ENCODE measurements at places on chromosomes 3 and 15. TPM values are rescaled to one million over a fixed set of nuclear protein-coding genes. Genes with fewer than 3 reads are reported as not detected.

DNA sequence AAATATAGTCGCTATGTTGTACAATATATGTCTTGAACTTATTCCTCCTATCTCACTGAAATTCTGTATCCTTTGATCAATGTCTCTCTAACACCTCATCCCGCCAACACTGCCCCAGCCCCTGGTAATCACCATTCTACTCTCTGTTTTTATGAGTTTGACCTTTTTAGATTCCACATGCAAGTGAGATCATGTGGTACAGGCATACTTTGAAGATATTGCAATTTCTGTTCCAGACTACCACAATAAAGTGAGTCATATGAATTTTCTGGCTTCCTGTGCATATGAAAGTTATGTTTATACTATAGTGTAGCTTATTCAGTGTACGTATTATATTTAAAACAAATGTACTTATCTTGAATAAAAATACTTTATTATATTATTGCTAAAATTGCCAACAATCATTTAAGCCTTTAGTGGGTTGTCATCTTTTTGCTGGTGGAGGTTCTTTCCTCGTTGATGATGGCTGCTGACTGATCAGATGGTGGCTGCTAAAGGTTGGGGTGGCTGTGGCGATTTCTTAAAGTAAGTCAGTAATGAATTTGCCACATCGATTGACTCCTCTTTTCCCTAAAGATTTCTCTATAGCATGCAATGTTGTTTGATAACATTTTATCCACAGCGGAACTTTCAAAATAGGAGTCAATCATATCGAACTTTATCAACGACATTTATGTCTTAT is 257.2 kb downstream of the NFKBIZ start:
- DNase-seq = no peak

DNA sequence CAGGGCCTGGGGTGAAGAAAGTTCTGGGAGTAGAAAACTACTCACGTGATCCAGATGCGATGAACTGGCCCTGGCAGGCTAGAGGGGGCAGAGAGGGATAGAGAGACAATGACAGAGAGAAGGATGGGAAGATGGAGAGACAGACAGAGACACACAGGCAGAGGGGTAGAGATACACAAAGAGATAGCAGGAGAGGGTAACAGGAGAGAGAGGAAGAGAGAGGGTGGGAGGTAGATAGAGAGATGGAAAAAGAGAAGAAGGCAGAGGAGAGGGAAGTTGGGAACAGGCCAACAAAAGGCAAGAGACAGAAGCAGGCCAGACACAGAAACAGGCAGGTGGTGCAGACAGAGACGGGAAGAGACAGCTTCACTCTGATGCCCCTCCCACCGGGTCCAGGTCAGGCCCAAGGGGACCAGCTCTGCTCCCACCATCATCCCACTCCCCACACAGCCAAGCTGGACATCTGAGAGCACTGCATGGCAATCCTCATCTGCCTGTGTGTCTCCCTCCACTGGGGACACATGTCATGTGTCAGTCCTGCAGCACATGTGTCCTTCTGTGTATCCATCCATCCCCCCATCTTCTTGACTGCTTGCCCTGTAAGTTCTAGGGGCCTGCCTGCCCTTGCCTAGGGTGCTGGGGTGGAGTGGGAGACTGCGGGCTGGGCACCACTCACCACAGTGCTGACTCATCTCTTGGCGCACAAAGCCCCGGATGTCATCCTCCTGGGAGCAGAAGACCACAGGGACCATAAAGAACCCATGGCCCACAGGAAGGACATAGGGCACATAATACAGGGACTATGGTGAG is 2.2 kb upstream of the UCN2 start:
- DNase-seq = no peak

DNA sequence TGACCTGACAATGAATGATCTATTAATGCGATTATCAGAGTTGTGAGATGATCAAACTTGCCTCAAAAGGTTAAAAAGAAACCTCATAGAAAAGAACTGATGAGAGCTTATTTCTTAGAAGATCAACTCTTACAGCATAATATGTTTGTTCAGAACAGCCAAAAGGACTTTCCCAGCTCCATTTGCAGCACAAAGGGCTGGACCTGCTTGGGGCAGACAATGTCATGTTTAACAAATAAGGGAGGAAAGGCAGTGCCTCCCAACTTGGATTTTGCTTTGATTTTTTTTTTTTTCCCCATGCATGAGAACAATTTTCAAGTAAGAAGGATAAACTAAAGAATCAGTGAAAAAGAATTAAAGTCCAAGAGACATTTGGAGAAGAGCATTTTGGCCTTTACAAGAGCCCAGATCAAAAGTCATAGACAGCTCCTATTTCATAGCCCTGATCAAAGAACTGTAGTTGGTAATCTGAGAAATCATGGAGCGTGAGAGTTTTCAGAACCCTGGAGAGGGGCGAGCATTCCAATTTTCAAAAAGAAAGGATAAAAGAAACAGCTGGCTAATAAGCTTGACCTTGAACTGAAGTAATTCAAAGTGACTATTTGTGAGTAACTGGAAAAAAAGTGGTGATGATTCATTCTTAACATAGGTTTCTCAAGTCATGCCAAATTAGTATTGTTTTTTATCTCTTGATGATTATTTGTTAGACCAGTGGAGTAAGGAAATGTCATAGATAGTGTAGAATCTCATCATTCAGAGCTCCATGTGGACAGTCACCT is 136.0 kb upstream of the CFAP20DC start:
- DNase-seq = no peak

- no peak for DNase-seq
Observed at GRCh38 chr3:3227640-3228039, 48.1 kb upstream of the CRBN start.

- no peak for DNase-seq
Observed at GRCh38 chr3:173599673-173600072, 202.1 kb downstream of the NLGN1 start.

- no peak for DNase-seq
Observed at GRCh38 chr3:77370413-77370812, 330.5 kb downstream of the ROBO2 start.

- DNase-seq = no peak
Observed at GRCh38 chr3:99865321-99865720, 47.7 kb downstream of the CMSS1 start.

GRCh38 chr15:43908516-43909050 is 81.8 kb downstream of the WDR76 start:
- no peak for DNase-seq

DNA sequence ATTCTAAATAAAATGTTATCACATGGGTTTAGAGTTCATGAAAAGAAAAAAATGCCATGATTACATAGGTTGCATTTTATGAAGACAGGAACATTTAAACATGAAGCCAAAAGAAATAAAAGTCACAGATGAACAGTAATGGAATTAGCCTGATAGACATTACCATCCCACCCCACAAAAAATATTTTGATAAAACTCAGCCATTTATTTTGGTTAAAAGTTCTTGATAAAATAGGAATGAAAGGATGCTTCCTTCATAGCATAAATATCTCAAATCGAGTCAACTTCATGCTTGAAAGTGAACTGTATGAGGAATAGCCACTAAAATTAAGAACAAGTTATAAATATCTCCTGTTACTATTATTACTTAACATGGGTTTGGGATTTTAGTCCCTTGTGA is 101.9 kb upstream of the TMC3 start:
- no peak for DNase-seq

GRCh38 chr3:87855616-87856015 is 203.2 kb downstream of the CGGBP1 start:
- no peak for DNase-seq

DNA sequence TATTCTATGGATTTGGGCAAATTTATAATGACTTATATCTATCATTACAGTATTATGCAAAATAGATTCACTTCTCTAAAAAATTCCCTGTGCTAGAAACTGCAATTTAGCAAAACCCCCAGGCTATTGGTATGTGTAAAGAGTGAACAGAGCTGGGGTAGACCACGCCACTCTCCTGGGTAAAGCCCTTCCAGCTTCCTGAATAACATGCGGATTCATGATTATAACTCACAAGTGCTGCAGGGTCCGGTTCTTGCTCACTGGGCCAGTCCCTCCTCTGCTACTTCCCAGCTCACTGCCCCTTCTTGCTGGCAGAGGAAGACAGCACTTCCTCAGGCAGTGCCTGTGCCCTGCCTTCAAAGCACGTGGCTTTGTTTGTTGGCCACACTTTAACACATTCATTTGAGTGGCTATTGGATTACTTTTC is 4.1 kb downstream of the CD80 start:
- no peak for DNase-seq

DNA sequence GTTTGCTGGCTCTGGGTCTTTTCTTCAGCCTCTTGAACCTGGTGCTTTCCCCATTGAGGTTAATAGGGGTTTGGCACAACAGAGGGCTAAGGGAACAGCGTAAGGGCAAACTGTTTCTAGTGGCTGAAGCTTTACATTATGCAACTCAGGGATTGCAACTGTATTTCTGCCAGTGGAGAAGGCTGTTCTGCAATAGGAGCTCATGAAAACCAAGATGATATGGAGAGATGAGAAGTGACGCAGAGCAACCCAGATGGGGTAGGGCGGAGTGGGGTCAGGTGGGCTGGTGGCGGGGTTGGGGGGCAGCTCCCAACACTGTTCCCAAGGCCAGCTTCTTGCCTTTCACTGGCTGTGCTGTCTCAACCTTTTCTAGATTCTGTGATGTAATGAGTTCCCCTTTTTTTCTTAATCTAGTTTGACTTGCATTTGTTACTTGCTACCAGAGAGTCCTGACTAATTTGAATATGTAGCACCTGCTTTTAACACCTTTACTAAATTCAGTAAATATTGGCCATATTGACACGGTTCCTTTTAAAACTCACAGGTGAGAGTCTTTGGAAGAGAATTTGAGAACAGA is 7.2 kb downstream of the GXYLT2 start:
- DNase-seq = no peak

DNA sequence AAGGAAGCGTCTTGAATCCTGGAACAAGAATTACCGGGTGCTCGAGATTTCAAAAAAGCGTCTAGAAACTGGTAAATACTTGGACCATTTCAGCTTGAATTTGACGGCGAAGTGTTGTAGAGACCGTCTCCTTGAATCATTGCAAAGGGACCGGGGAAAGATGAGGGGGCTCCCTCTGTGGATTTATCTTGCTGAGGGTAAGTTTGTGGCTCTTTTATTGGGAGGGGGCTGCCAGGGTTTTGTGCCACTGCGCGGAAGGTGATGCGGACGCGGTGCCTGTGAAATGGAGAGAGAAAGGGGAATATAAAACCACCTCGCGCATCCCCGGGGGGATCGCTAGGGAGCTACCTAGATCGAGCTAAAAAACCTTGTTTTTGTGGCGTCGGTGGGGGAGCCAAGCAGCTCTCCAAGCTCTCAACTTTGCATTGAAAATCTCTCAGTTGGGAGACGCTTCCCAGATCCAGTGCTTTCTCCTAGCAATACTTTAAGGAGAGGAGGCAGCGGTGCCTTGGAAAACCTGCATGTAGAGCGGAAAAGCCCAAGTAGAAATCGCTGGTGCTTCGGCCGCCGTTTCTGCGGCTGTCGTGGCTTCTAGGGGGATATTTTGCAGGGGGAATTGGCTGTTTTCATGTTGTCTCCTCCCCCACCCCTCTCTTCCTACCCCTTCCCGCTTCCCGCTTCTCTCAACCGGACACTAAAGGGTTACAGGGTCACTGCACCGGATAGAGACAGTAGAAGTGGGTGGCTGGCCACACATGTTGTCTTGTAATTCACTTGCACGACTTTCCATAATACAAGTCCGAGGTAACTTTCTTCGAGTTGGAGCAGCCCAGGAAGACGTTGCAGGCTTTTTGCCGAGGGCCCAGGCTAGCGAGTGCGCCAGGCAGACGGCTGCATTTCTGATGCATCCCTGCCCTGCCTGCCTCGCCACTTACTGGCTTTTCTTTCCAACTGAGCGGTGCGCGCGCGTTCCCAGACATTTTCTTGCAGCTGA is 187.6 kb downstream of the NLGN1 start:
- DNase-seq = no peak

GRCh38 chr3:11335056-11335608 is 62.9 kb downstream of the ATG7 start:
- DNase-seq = no peak

IREB2 gene
- polyA plus RNA-seq = 18.5 TPM

KIF7 gene
- polyA plus RNA-seq = not detected

MORC1 gene
- polyA plus RNA-seq = not detected

ZNF660 gene
- polyA plus RNA-seq = 0.07 TPM

SLC35G2 gene
- polyA plus RNA-seq = 0.35 TPM

Data from CD8-positive, alpha-beta memory T cell (primary cell).